ENCODE measurements at places on chromosomes 16 and 17.

DNA sequence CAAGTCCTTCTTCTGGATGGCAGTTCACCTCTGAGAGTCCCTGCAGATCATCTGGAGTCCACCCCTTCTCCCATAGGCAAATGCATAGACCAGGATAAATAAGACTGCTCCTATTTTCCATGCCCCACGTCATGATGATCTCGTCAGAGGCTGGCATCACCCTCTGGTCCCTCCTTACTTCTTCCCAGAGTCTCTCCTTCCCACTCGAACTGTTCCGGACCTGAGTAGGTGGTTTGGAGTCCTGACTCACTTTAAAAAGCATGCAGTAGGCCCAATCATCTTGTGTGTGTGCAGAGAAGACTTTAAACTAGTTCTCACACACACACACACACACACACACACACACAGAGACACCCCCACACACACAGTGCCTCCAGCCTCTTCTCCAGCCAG is 72.0 kb downstream of the SOX9 start:
- DNase-seq, result no peak

DNA sequence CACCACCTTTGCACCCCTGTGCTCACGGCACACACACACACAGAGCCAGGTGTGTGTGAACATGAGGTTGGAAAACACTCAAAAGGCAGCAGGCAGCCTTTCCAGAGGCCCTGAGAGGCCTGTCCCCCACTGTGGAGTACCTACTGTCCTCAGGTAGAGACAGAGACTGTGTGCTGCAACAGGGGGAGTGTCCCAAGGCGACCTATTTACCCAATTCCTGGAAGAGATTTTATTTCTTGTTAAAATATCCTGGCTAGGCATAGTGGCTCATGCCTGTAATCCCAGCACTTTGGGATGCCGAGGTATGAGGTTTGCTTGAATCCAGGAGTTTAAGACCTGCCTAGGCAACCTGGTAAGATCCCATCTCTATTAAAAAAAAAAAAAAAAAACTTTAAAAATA is 108.5 kb downstream of the COPRS start:
- DNase-seq, result no peak

GRCh38 chr17:49456183-49456965 is 38.7 kb upstream of the NGFR start:
- DNase-seq, result no peak

DNA sequence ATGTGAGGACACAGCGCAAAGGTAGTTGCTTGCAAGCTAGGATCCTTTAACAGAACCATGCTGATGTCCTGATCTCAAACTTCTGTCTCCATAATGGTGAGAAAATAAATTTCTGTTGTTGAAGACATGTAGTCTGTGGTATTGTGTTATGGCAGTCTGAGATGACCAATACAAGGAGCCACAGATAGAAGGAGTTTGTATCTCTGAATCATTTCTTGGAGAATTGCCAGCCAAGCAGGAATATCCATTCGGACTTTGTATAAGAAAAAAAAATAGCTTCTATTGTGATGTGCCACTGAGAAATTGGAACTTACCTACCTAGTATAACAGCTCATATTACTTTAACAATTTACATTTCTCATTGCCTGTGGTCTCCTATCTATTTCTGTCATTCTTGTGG is 447.6 kb upstream of the CA10 start:
- DNase-seq, result no peak

DNA sequence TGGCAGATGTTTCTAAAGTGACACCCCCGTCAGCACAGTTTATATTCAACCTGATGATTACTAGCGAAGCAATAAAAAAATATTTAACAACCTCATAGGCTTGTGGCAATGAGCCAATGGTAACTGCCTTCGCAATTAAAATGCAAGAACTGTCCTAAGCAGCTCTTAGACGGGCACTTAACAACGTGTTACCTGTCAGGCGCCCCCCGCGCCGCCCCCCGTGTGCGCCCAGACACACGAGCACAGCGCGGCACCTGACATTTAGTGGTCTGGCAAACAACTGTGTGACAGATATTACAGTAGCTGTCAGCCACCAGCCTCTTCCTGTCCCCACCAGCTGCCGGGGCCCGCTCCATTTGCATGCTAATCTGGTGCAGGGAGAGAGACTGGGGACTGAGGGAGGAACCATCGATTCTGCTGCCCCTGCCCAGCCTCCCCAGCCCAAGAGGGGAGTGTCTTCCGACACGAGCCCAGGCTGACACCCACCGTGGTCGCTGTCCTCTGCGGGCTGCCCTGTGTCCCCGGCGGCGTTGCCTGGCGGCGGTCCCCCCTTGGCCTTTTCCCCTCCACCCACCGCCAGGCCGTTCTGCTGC is 12.7 kb downstream of the NDUFAF8 start:
- DNase-seq, result no peak

GRCh38 chr16:77760800-77761199 is 27.6 kb upstream of the VAT1L start:
- no peak for DNase-seq

DNA sequence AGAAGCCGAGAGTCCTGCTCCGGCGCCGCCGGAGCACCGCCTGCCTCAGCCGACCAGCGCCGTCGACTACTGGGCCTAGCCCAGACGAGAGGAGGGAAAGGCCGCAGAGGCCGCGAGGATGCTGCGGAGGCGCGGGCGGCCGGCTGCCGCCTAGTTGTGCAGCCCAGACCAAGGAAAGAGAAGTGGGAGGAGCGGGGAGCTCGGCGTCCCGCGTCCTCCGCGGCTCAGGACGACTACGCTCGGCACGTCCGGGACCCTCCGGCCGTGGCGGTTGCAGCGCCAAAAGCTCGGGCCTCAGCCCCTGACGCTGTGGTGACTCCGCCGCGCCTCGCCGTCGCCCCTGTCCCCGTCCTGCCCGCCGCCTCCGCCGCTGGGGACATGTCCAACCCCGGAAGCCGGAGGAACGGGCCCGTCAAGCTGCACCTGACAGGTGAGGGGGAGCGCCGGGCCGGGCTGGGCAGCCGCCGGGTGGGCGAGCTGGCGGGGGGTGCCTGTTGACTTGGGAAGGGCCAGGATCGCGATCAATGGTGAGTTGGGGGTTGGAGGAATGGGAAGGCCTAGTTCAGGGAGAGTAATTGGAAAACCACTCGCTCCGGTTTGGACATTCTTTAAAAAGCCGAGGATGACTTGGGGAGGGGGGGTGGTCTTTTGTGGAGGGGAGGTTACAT is 37.7 kb downstream of the RNF135 start:
- DNase-seq, result peak; percentile 12

Data from stimulated activated CD4-positive, alpha-beta T cell treated with anti-CD3 and anti-CD28 coated beads, TNF-alpha, amount 100 ng/mL, for 4 hours (primary cell).